Endothelial cell of coronary artery (primary cell): ENCODE measurements at places on chromosomes 7 and 10. TPM values are rescaled to one million over a fixed set of nuclear protein-coding genes. Genes with fewer than 3 reads are reported as not detected.

CDK13 gene
- total RNA-seq, result 37.2 and 55.6 TPM in 2 replicates

FAM204A gene
- total RNA-seq, result 54.7 and 55.0 TPM in 2 replicates

SEMA3D gene
- total RNA-seq, result 1.4 and 2.4 TPM in 2 replicates

PGAM2 gene
- total RNA-seq, result not detected in 2 replicates

PKD1L1 gene
- 0.90 and 3.7 TPM in 2 replicates for total RNA-seq

CFAP69 gene
- total RNA-seq, result 2.2 and 2.4 TPM in 2 replicates

MRLN gene
- not detected in 2 replicates for total RNA-seq

ATAD1 gene
- 23.9 and 31.6 TPM in 2 replicates for total RNA-seq

AZGP1 gene
- total RNA-seq, result not detected in 2 replicates

PTF1A gene
- not detected in 2 replicates for total RNA-seq

MYOF gene
- total RNA-seq, result 155 and 257 TPM in 2 replicates

HYAL4 gene
- under 0.01 TPM in 1 of 2 replicates, not detected in the other for total RNA-seq

ZNF777 gene
- 3.5 and 4.7 TPM in 2 replicates for total RNA-seq

TSPAN33 gene
- 0.27 and 0.38 TPM in 2 replicates for total RNA-seq

GNAI1 gene
- total RNA-seq, result 13.4 and 21.4 TPM in 2 replicates

GNGT1 gene
- not detected in 2 replicates for total RNA-seq

LIPN gene
- total RNA-seq, result not detected in 2 replicates

COG5 gene
- 31.6 and 45.0 TPM in 2 replicates for total RNA-seq

NRBF2 gene
- total RNA-seq, result 15.9 and 20.1 TPM in 2 replicates

PDE6C gene
- total RNA-seq, result not detected in 2 replicates

CALML3 gene
- total RNA-seq, result not detected in 2 replicates

C10orf71 gene
- total RNA-seq, result under 0.01 TPM in 1 of 2 replicates, not detected in the other

RNF148 gene
- 1.4 and 1.7 TPM in 2 replicates for total RNA-seq

GIMAP7 gene
- total RNA-seq, result 16.2 and 41.9 TPM in 2 replicates

ADAMTS14 gene
- total RNA-seq, result 0.19 TPM in 1 of 2 replicates, not detected in the other

SLC18A3 gene
- total RNA-seq, result under 0.01 TPM in 1 of 2 replicates, not detected in the other

CHRM2 gene
- total RNA-seq, result not detected in 2 replicates

SPDYE6 gene
- not detected in 2 replicates for total RNA-seq

CALCR gene
- not detected in 2 replicates for total RNA-seq

ATP5F1C gene
- 260 and 276 TPM in 2 replicates for total RNA-seq

PLA2G12B gene
- not detected in 2 replicates for total RNA-seq

SPDYE11 gene
- total RNA-seq, result not detected in 2 replicates

AKR1E2 gene
- total RNA-seq, result 7.1 and 16.5 TPM in 2 replicates

MEST gene
- 8.3 and 52.8 TPM in 2 replicates for total RNA-seq

TMEM225B gene
- 0.19 TPM in 1 of 2 replicates, not detected in the other for total RNA-seq
